SJCRH30 (cell line): ENCODE measurements at places on chromosomes 1 and 21.

- DNase-seq: no peak
Observed at GRCh38 chr1:202316186-202316585, 25.6 kb downstream of the UBE2T start.

DNA sequence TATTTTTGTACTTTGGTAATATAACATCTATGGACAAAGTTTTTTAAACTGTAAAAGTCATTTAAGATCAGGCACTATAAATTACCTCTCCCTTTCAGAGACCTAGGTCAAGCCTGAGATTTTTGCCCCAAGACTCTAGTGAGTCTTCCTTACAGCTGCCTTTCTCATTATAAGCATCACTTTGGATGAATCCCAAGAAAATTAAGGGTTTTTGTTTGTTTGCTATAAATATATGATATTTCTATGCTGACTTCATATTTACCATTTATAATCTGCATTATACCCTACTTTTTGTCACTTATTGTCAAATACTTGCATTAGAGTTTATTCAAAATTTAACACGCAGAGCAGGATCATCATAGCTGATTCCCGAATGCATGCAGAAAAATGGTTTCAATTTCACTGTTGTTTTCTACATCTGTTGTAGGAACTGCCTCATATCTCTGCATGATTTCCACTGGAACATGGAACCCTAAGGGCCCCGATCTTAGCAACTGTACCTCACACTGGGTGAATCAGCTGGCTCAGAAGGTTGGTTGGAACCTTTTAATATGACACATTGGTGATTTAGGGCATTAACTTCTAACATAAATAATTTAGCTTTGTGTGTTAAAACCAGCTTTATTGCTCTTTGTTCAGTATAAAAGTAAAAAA, 150.0 kb downstream of the ADGRL2 start:
- DNase-seq: no peak

GRCh38 chr1:217982331-217983050, 302.6 kb upstream of the RRP15 start:
- peak; percentile 55 for DNase-seq

DNA sequence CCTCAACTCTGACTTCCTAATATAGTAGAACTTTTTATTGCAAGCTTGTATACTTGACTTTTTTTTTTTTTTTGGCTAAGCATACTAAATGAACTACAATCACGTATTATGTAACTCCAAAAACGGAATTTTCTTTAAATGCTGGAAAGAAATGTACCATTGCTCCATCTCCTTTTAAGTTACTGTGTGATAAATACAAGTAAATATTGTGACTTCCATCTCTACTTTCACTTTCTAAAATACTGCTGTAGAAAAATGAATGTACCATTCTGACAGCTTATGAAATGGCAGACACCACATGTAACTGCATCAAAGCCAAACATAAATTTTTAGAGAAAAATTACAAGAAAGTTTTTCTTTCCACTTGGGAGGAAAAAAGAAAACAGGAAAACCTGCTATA, 54.7 kb downstream of the ASH1L start:
- no peak for DNase-seq

DNA sequence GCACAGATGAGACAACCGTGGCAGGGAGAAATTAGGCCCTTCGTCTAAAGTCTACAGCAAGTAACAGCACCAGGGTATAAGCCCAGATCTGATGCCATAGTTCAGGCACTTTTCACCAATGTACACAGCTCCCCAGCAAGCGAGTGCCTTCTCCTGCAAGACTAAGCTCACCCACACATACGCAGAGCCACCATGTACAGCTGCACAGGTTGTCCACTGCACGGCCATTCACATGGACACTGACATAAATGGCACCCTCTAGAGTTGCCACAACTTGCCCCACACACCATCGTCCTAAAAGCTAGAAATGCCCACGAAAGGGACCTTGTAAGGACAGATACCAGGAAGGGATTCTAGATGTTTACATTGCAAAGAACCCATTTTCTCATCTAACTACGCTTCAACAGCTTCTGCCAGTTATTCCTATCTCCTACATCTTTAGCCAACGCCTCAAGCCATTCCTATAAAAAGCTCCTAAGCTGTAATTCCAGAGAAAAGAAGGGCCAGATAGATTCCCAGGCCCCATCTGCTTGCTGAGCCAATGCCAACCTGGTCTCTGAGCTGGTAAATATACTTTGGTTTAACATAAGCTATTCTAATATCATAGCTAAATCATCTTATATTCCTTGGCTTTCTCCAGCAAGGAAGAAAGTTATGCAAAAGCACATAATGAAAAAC, 174.0 kb upstream of the KAZN start:
- DNase-seq: no peak

- peak; percentile 84 for DNase-seq
Observed at GRCh38 chr1:229645324-229645993, 19.4 kb downstream of the URB2 start.

DNA sequence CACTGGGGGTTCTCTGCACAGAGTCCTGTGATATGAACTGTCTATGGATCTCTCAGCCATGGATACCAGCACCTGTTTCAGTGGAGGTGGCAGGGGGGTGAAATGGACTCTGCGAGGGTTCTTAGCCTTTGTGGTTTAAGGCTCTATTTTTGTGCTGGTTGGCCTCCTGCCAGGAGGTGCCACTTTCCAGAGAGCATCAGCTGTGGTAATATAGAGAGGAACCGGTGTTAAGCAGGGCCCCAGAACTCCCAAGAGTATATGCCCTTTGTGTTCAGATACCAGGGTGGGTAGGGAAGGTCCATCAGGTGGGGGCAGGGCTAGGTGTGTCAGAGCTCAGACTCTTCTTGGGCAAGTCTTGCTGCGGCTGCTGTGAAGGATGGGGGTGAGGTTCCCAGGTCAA, 330.0 kb upstream of the PLD5 start:
- peak; percentile 10 for DNase-seq

- no peak for DNase-seq
Observed at GRCh38 chr1:180646547-180646946, 14.7 kb downstream of the XPR1 start.

DNA sequence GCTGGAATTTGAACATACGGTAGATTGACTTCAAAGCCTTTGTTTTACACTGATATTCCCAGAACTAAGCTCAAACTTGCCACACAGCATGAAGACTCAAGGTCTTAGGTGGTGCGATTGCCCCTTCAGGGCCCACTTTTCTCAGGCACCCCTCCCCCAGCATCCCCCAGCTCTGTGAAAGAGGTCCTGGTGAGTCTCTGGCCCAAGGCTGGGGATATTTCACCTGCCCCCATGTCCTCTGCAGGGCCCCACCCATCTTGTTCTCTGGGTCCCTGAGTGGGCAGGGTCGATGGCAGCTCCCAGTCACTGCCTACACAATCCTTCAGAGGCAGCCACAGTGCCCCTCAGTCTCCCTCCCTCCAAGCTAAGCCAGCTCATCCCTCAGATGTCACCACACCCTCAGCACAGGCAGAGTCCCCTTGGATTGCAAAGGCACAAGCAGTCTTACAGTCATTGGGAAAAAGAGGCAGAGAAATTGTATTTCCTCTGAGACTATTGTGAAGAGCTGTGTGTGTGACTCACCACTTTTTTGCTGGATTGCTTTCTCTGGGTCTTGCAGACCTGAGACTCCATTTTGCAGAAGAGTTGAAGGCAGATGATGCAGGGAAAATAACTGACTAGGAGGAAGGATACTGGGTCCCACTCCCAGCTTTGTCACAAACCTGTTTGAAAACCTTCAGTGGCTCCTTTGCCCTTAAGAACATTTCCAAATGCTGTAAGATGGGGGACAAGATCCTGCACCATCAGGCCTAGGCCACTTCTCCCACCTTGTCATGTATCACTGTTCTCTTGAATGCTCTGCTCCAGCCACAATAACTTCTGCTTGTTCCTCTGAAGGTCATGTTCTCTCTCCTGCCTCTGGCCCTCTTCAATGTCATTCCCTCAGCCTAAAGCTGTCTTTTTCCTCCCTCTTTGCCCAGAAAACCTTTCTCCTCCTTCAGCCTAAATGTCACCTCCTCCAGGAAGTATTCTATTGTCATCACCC, 119.1 kb upstream of the GRIK3 start:
- no peak for DNase-seq

- no peak for DNase-seq
Observed at GRCh38 chr1:9794081-9794480, 29.7 kb downstream of the CLSTN1 start.

GRCh38 chr1:227321035-227321434, 2.7 kb upstream of the CDC42BPA start:
- DNase-seq: no peak

- DNase-seq: no peak
Observed at GRCh38 chr21:41891132-41891531, 12.0 kb upstream of the PRDM15 start.

DNA sequence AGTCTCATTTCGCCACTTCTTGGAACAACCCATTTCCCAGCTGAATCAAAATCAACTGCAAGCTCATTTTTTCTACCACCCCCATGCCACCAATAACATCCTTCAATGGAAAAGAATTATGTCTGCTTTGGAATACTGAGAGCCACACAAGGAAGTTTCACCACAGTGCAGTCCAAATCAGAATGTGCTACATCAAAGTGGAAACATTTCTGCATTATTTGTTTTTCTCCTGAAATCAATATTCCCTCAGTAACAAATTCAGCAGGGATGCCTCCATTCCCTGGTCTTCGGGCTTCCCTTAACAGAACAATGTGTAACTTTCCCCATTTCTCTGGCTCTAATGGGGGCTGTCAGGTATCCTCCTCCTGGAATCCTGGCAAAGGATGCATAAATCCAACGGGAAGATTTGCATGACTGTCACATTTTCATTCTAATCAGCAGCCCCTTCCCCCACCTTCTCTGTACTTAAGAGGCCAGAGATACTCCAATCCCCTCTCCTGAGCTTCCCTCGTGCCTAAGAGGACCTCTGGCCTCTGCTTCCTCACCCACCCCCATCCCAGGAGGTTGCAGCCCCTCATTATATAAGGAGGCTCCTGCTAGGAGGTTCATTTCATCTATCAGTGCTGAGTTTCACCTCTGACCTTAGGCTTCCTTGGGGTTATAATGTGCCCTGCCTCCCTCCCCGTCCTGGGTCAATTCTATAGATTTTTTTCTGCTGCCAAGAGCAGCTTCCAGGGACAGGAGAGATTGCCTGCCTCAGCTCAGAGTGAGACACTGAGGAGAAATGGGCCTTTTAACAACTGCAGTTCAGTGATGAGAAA, 201.1 kb downstream of the OMA1 start:
- no peak for DNase-seq

DNA sequence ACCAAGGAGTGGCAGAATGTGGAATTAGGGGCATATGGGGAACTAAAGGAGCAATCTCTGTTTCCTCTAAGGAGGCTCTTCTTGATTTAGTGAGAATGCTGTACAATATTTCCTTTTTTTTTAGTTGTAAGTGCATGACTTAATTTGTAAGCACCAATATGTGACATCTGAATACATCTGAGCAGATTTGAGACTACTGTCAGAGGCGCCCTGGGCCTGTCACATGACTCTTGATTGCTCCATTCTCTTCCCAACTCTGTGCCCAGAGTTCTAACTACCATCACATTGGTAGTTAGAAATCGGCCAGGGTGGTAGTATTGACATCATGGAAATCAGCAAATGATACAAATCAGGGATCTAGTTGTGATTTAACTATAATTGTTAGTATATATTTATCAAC, 110.1 kb upstream of the LMO4 start:
- no peak for DNase-seq

DNA sequence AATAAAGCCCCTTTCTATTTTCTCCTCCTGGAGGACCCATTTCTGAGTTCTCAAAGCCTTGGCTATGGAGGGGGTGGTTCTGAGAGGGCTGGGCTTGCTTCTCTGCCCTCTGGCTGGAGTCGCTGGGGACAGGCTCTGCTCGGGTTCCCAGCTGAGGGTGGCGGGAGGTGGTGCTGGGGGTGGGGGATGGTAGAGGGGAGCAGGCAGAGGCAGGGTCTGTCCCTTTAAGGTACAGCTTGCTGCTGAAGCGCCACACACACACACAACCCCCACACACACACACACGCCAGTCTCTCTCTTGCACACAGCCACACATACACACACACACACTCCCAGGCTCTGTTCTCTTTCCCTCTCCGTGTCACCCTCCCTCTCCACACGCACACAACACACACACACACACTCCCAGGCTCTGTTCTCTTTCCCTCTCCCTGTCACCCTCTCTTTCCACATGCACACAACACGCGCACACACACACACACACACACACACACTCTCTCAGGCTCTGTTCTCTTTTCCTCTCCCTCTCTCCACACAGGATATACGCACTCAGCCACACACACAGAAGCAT, 69.8 kb upstream of the SSBP3 start:
- peak; percentile 32 for DNase-seq

DNA sequence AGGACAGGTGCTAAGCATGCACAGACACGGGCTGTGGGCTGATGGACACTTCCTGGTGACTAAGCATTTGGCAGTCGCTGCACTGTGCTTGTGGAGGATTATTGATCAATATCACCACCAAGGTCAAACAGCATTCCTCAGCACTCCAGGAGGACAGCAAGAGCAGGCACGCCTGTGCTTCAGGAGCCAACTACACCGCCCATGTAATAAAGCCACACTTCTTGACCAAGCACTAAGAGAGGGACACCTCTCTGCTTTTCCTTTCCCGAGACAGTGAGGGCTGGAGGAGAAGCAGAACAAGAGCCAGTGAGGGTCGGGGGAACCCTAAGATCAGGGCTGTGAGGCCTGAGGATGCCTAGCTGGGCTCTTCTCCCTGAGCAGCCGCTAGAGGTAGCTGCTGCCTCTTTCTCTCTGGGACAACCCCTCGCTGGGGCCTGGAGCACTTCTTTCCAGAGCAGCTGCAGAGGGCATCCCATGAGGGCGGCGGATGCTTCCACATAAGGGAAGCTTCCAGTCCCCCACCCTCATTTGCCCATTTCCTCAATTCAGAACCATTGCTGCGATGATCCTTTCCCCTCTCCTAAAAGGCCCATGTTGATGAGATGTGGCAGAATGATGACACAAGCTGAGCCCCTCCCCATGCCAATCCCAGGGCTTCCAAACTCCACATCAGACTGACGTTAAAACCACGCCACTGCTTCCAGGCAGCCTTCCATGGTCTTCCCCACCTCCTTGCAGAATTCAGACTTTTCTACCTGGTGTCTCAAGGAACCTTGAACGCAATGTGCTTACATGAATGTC, 19.1 kb downstream of the RAB7B start:
- DNase-seq: peak; percentile 84

DNA sequence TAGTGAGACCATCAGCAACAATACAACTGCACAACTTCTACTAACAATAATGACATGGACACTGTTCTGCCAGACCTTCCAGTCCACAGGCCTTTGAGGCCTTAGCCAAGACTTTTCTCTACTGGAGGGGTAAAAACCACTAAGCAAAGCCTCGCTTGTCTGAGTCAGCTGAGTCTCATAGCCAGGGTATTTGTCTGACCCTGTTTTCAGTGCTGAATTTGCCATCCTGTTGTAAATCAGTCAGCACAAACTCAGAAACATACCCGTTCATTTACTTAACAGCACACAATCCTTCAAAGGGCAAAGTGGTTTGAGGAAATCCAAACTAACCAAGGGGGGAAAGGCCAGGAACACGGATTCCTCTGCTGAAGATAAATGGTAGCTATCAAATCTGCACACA, 537.8 kb downstream of the SMYD3 start:
- DNase-seq: no peak

GRCh38 chr1:204304067-204304466, 55.7 kb downstream of the PLEKHA6 start:
- no peak for DNase-seq
